ENCODE measurements at places on chromosomes 4 and X. TPM values are rescaled to one million over a fixed set of nuclear protein-coding genes. Genes with fewer than 3 reads are reported as not detected.

DNA sequence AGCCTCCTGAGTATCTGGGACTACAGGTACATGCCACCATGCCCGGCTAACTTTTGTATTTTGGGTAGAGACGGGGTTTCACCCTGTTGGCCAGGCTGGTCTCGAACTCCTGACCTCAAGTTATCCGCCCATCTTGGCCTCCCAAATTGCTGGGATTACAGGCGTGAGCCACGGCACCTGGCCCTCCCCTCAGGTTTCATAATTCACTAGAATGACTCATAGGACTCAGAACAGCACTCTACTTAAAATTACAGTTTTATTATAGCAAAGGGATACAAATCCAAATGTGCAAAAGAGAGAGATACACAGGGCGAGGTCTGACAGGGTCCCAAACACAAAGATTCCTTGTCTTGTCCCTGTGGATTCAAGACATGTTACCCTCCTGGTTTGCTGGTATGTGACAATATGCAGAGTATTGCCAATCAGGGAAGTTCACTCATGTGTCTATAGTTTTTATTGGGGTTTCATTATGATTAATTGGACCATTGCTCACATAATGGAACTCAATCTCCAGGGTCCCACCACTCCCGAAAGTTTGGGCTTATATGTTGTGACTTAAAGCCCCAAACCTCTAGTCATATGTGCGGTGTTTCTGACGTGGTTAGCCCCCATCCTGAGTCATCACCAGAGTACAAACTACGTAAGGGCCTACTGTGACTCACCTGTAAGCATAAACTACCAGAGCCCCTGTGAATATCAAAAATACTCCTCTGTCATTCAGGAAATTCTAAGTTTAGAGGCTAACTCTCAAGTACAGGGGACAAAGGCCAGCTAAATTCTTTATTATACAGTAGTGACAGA lies 5.2 kb downstream of the YIPF6 start:
- no peaks in the 10 kb centered on the region for H3K27me3 ChIP-seq
- H3K27ac ChIP-seq = no peak overlapping the region
- H3K36me3 ChIP-seq = no peaks in the 10 kb centered on the region
- H3K4me1 ChIP-seq = peaks cover 16% of the 10 kb centered on the region
- no peak overlapping the region for H3K4me3 ChIP-seq
- no peak for DNase-seq

GRCh38 chr4:154230723-154231122 lies 260.9 kb downstream of the DCHS2 start:
- no peak for DNase-seq
- no peaks in the 10 kb centered on the region for H3K27me3 ChIP-seq
- H3K27ac ChIP-seq = no peak overlapping the region
- H3K4me1 ChIP-seq = no peaks in the 10 kb centered on the region
- H3K4me3 ChIP-seq = no peak overlapping the region

DNA sequence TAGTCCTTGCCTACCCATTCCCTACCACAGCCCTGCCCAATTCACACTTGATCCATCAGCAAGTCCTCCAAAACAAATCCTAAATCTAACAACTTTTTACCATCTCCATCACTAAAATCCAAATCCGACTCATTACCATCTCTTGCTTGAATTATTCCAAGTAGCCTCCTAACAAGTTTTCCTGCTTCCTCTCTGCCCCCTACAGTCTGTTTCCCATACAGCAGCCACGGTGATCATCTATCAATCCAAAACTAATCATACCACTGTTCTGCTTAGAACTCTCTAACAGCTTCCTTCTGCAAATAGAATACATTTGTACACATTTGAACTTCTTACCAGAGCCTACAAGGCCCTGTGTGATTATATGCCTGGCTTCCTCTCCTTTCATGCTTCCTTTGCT lies 133.0 kb downstream of the SHROOM4 start:
- no peak overlapping the region for H3K4me3 ChIP-seq
- H3K36me3 ChIP-seq = no peaks in the 10 kb centered on the region
- no peaks in the 10 kb centered on the region for H3K27me3 ChIP-seq

DNA sequence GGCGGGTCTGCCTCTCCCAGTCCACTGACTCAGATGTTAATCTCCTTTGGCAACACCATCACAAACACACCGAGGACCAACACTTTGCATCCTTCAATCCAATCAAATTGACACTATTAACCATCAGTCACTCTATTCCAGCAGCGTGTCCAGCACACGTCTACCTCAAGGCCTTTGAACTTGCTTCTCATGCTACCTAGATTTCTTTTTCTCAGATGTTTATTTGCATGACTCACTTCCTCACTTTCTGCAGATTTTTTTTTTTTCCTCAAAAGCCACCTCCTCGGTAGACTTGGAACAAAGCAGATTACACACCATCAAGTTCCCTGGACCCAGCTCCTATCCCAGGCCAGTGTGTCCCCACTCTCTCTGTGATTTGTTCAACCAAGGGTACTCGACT lies 49.5 kb downstream of the SUPT20HL2 start:
- DNase-seq = no peak
- H3K27me3 ChIP-seq = no peaks in the 10 kb centered on the region
- H3K4me3 ChIP-seq = no peak overlapping the region
- H3K4me1 ChIP-seq = no peaks in the 10 kb centered on the region
- H3K36me3 ChIP-seq = no peaks in the 10 kb centered on the region

- H3K4me3 ChIP-seq = no peak overlapping the region
- H3K36me3 ChIP-seq = no peaks in the 10 kb centered on the region
- peak; percentile 13 for DNase-seq
Observed at GRCh38 chr4:184958923-184959210, 59.4 kb upstream of the HELT start.

ZFP92 gene
- total RNA-seq = 1.6 TPM

MEPE gene
- total RNA-seq = not detected

GPR50 gene
- not detected for total RNA-seq
